Activated T-helper 1 cell treated with Interleukin-2 at 50 U/mL for 16 hours (primary cell): ENCODE measurements at places on chromosomes 6 and 20.
A peak's percentile ranks its signal among the peaks of the same experiment; 100 is the strongest.

GRCh38 chr6:34592208-34592952, 36.3 kb upstream of the SPDEF start:
- DNase-seq: no peak

DNA sequence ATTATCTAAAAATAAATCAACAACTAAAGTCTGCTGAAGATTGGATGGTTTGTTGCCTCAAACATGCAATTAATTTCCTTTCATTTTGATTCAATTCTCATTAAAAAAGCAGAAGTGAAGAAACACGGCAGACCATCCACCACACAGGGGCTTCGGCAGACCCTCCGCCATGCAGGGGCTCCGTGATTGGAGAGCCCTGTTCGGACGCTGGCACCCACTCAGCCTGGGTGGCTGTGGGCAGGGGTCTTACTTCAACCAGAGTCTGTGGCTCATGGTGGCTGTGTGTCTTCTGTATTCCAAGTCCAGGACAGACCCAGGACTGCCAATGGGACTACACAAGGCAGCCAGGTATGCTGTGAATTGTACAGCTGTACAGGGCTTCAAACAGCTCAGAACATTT, 86.9 kb upstream of the FRMD1 start:
- no peak for DNase-seq

GRCh38 chr6:39821742-39822532, 29.8 kb downstream of the DAAM2 start:
- DNase-seq: no peak

- peak; percentile 31 for DNase-seq
Observed at GRCh38 chr6:24910961-24911725, 24.6 kb downstream of the RIPOR2 start.

- DNase-seq: no peak
Observed at GRCh38 chr6:25498505-25498904, 153.5 kb upstream of the SCGN start.

DNA sequence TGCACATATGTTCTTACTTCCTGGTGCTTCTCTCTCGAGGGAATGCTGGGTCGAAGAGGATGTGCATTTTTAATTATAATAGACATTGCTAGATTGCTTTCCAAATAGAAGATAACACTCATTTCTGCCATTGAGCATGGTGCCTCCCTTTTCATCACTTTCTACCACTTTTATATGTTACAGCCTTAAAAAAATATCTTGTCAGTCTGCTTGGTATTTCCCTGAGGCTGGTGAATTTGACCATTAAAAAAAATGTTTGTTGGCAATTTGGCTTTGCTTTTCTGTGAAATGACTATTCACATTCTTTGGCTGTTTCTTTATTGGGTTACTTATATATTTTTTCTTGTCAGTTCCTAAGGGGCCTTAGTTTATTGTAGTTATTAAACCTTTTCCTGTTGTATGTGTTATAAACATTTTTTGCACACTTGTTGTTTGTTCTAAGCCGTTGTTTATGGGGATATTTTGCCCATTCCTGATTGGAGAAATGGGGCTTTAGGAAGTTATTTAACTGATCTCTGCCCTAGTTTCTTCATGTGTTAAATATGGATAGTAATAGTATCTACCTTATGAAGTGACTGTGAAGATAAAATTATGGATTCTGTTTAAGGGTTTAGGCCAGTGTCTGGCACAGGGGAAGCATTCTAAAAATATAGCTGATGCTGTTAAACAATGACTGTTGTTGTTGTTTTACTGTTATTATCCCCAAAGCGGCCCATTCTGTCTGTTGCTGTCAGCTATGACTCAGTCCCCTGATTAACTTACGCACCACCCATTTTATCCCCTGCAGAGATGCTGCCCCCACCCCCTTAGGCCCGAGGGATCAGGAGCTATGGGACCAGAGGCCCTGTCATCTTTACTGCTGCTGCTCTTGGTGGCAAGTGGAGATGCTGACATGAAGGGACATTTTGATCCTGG, 3.8 kb downstream of the DDR1 start:
- DNase-seq: no peak

DNA sequence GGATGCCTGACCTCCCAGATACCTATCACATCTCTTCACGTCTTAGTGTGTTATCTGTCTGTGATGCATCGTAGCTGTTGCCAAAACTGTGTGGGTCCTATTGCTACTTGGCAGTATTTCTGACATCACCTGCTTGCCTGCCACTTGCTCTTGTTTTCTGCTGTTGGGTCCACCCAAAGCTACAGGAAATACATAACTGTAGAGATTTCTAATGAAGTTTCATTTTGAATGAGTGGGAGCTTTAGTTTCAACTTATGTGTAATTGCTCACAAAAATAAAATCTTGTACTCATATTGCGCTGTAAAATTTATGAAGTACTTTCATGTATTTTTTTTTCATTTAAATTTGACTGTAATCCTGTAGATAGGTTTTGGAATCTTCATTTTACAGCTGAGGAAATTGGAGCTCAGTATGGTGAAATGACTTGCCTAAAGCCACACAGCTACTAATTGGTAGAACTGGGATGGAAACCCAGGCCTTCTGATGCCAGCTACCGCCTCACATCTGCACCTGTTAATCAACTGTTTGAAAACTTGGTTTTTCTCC, 113.6 kb upstream of the MAN1A1 start:
- no peak for DNase-seq

- no peak for DNase-seq
Observed at GRCh38 chr20:6299456-6299855, 176.6 kb upstream of the FERMT1 start.

DNA sequence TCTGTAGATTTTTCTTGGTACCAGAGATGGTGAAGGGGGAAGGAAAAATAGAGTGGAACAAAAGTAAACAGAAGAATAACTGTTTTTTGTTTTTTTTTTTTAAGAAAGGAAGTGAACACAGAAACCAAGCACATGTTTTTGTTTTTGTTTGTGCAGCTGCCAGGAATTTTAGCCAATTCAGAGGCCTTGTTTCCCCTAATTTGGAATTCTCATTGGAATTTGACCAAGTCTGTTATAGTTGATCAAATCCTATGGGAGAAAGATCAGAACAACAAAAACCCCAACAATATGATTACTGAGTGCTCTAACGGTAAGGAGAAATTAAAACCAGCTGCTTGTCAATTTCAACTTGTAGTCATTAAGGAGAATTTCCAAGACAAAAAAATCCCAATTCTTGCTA, 18.2 kb upstream of the IL22RA2 start:
- DNase-seq: no peak

DNA sequence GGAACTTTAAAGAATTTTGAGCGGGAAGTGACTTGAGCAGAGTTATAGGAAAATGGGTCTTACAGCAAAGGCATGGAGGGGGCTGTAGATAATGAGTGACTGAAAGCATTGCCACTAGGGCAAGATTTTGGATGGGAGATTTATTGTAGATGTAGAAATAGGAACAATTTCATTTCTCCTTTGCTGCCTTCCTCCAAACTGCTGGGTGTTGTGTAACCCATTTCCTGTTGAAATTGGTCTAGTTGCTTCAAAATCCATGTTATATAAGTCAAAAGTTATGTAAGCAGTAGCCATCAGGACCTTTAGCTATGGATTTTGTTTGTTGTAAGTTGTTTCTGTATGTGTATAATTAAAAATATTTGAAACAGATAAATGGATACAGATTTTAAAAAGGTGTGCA, 11.1 kb downstream of the YWHAB start:
- DNase-seq: no peak

GRCh38 chr6:15413466-15414234, 167.8 kb downstream of the JARID2 start:
- DNase-seq: no peak

DNA sequence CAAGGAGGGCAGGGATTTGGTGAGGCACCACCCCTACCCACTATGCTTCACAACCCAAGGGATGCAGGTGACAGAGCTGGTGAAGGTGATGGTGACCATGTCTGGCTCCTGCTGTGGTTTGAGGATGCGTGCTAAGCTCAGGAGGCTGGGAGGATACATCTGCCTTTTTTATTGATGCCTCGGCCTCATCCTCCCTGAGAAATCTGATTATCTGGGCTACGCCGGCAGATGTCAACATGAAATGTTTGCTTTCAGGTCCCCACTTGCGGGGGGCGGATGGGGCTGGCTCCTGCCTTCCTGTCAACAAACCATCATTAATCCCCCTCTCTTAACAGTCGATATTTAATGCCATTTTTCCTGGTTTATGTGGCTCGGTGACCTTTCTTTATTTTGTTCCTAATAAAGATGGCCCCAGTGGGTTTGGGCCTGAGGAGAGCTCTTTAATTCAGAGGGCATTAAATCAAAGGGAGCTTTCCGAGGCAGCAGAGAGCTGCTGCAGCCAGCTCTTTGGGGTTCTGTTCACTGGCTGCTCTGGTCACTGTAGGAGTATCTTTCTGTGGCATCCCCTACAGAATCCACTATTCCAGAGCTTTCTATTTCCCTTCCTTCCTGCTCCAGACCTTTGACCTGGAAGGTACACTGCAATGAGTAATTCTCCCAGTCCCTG, 33.5 kb upstream of the LRFN2 start:
- no peak for DNase-seq

DNA sequence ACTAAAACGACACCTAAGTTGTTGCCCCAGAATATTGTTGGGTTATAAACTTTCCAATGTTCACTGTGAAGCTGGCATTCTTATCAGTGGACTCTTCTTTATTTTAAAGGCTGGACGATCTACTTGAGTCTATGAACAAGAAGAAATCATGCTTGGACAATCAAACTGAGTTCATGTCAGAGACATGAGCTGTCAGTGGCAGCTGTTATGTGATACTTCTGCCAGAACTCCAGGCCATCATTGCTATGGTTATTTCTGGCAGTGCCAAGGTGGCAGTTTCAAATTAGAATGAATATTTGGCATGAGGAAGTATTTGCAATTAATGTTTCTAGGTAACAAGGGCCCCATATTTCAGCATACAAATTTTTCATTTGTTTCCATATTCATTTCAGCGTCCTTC, 417.3 kb downstream of the LMBRD1 start:
- DNase-seq: no peak

DNA sequence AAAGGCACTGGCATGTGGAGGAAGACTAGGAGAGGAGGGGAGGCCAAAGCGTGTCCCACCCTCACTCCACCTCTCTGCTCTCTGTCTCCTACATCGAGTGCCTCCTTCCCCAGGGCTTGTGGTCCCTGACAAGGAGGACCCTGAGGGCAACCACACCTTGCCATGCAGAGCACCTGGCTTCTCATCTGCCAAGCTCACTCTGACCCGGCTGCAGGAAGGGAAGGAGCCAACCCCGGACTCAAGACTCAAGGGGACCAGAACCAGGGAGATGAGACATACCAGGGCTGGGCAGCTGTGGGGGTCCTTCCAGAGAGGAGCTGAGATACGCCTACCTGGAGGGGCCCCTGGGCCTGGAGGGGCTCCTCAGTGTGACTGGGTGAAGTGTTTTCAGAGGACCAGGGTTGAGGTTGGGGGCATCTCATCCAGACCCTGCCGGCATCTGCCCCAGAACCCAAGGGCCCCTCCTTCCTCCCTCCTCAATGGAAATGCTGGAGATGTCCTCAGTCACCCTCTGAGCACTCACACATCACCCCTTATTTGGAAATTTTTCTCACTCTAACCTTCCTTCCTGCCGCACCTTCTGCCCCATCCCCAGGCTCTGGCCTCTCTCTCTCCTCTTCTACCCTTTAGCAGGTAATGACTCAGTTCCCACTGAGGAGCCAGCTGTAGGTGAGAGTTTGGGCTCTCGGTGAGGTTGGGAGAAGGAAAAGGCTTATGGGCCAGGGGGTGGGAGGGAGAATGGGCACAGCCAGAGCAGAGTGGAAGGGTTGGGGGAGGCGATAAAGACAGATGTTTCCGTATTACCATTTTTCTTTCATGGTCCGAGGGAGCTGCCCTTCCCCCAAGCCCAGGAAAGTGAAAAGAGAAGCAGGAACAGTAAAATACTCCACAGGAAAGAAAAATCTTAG, 32.0 kb upstream of the POU5F1 start:
- no peak for DNase-seq

GRCh38 chr6:23445157-23445710, 680.8 kb upstream of the NRSN1 start:
- DNase-seq: no peak

- no peak for DNase-seq
Observed at GRCh38 chr6:93218096-93218495, 201.3 kb downstream of the EPHA7 start.

- DNase-seq: no peak
Observed at GRCh38 chr20:41111578-41111951, 25.8 kb upstream of the PLCG1 start.

GRCh38 chr6:40894962-40895799, 143.8 kb downstream of the UNC5CL start:
- no peak for DNase-seq

DNA sequence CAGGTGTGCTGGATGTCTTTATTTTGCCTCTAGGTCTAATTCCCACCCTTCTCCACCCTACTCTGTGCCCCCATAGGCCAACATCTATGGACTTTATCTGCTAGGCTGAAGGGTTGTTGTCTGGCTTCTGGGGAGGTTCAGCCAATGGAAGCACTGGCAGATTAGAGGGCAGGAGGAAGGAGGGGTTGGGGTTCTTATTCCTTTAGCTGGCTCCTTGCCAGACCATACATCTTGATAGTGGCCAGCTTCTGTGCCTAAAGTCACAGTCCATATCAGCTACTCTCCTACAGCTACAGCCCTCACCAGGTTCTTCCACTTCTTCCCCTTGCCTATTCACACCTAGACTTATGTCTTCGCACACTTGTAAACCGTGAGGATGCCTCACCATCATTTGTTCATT, 41.1 kb downstream of the ROS1 start:
- no peak for DNase-seq

GRCh38 chr6:141988327-141988726, 144.4 kb upstream of the GJE1 start:
- DNase-seq: no peak

DNA sequence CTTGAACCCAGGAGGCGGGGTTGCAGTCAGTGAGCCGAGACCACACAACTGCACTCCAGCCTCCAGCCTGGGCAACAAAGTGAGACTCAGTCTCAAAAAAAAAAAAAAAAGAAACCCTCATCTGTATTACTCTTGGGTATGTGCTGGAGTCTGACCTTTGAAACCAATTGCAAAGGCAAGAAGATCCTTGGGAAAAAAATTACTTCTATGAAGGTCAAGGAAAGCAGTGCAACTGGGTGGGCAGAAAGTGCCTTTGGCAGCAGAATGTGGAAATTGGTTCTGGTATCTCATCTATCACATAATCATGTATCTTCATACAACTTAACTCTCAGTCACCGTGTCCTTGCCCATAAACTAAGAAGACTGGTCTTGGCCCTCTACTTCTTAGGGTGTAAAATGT, 7.7 kb upstream of the RPL7L1 start:
- DNase-seq: no peak

- no peak for DNase-seq
Observed at GRCh38 chr6:166595061-166595780, 8.7 kb upstream of the RAMACL start.

DNA sequence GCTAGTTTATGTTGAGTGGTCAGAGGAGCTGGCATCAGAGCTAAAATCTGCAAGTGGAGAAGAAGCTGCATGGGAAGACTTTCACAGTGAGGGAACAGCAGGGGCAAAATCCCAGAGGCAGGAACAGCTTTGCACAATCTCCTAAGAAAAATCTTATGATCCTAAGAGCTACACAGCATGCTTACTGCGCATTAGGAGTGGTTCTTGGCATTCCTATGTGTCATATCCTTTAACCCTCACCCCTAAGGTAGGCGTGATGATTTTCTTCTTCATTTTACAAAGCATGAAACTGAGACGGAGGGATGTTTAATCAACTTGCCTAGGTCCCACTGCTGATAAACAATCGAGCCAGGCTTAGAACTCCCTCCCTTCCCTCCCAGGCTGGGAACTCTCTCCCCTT, 313.6 kb upstream of the SULF2 start:
- no peak for DNase-seq
